ENCODE measurements at places on chromosomes 11 and 22. TPM values are rescaled to one million over a fixed set of nuclear protein-coding genes. Genes with fewer than 3 reads are reported as not detected.

- no peaks in the 10 kb centered on the region for H3K4me1 ChIP-seq
- no peaks in the 10 kb centered on the region for H3K27me3 ChIP-seq
- no peak for DNase-seq
- no peak overlapping the region for H3K27ac ChIP-seq
- H3K36me3 ChIP-seq = no peaks in the 10 kb centered on the region
- no peak overlapping the region for H3K4me3 ChIP-seq
Observed at GRCh38 chr11:69309631-69310280, 15.8 kb downstream of the MYEOV start.

GRCh38 chr11:2812371-2812991 is 73.1 kb downstream of the CDKN1C start:
- H3K27ac ChIP-seq = no peak overlapping the region
- H3K4me1 ChIP-seq = no peaks in the 10 kb centered on the region
- peak; percentile 50 for DNase-seq
- no peaks in the 10 kb centered on the region for H3K27me3 ChIP-seq
- no peak overlapping the region for H3K4me3 ChIP-seq
- H3K36me3 ChIP-seq = no peaks in the 10 kb centered on the region

DNA sequence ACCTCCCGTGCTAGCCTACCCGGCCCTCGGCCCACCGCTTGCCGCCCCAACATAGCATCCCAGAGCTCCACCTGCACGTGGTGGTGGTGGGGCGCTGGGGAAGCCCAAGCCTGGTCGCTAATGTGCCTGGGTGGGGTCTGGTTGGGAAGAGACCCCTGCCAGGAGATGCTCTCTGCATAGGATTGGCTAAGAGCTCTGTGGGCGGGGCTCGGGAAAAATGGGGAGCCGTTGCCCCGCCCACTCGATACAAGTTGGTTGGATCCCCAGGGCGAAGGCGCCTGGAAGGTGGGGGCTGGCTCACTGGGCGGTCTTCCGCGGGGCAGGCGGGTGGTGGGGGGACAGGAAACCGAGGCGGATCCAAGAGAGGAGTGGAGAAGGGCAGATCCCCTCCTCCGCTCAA is 7.6 kb downstream of the LRRC10B start:
- DNase-seq = peak; percentile 60
- H3K27ac ChIP-seq = no peak overlapping the region
- no peaks in the 10 kb centered on the region for H3K36me3 ChIP-seq
- no peaks in the 10 kb centered on the region for H3K27me3 ChIP-seq
- no peaks in the 10 kb centered on the region for H3K4me1 ChIP-seq

GRCh38 chr11:63779039-63779438 is 10.5 kb upstream of the ZFTA start:
- no peak overlapping the region for H3K4me3 ChIP-seq
- H3K4me1 ChIP-seq = no peaks in the 10 kb centered on the region
- no peaks in the 10 kb centered on the region for H3K36me3 ChIP-seq
- no peak overlapping the region for H3K27ac ChIP-seq

DNA sequence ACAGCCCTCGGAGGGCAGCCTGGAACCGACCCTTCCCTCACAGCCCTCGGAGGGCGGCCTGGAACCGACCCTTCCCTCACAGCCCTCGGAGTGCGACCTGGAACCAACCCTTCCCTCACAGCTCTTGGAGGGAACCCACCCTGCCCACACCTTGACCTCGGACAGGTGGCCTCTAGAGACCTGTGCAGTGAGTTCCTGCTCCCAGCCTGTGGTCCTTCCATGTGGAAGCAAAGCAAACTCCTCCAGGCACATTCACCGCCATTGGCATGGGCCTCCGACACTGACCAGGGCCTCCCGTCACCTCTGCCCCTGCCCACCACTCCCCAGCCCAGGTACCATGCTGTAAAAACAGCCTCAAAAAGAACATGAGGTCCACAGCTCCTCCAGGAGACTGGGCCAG is 272.1 kb downstream of the BRD1 start:
- H3K27ac ChIP-seq = no peak overlapping the region
- H3K27me3 ChIP-seq = no peaks in the 10 kb centered on the region
- peak; percentile 28 for DNase-seq
- no peak overlapping the region for H3K4me3 ChIP-seq

GRCh38 chr11:71247551-71248250 is 4.7 kb downstream of the SHANK2 start:
- DNase-seq = no peak
- H3K27ac ChIP-seq = no peak overlapping the region
- H3K4me3 ChIP-seq = no peak overlapping the region
- no peaks in the 10 kb centered on the region for H3K4me1 ChIP-seq
- no peaks in the 10 kb centered on the region for H3K36me3 ChIP-seq

- H3K27me3 ChIP-seq = no peaks in the 10 kb centered on the region
- no peaks in the 10 kb centered on the region for H3K36me3 ChIP-seq
- no peak for DNase-seq
- no peak overlapping the region for H3K4me3 ChIP-seq
- H3K4me1 ChIP-seq = no peaks in the 10 kb centered on the region
Observed at GRCh38 chr11:44456544-44457300, 108.7 kb upstream of the CD82 start.

DNA sequence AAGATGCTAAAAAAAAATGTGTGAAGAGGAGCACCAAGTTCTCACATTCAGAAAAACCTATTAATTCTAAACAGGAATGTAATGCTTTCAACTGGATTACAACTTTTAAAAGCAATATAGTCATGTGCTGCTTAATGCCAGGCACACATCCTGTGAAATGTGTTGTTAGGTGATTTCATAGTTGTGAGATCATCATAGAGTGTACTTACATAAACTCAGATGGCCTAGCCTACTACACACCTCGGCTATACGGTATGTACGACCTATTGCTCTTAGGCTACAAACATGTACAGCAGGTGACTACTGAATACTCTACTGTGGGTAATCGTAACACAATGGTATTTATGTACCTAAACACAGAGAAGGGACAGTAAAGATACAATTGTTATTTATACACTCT is 142.3 kb downstream of the RBFOX2 start:
- no peak overlapping the region for H3K27ac ChIP-seq
- no peak overlapping the region for H3K4me3 ChIP-seq
- no peak for DNase-seq
- H3K27me3 ChIP-seq = no peaks in the 10 kb centered on the region
- H3K36me3 ChIP-seq = no peaks in the 10 kb centered on the region

DNA sequence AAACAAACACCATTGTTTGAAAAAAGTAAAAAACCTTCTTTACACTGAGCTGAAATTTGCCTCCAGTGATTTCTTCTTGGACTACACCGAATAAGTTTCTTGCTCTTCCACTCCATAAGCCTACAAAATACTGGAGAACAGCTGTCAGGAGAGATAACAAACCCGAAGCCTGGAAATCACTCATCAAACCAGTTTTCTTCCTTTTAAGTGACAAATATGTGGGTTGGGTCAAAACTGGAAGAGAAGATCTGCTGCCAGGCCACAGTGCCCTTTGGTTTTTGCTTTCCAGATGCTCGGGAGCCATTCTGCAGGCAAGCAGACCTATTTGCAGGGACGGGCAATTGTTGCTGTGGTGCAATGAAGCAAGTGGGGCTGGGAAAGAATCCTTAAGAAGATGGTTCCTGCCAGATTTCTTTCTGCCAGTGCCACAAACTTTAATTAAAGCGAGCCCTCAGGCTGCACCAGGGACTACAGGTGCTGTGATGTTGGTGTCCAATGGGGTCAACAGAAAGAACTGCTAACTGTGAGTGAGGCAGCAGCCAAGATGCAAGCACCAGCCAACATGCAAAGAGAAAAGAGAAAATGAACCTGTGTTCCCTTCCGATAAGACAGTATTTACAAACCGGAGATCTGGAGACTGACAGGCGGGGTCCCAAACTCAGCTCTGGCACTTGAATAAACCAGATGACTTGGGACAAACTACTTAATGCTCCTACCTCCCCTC is 44.8 kb upstream of the SMCO4 start:
- no peak for DNase-seq
- no peaks in the 10 kb centered on the region for H3K27me3 ChIP-seq
- no peak overlapping the region for H3K4me3 ChIP-seq
- H3K36me3 ChIP-seq = no peaks in the 10 kb centered on the region

- no peak overlapping the region for H3K4me3 ChIP-seq
- H3K27me3 ChIP-seq = no peaks in the 10 kb centered on the region
- DNase-seq = peak; percentile 65
- no peak overlapping the region for H3K27ac ChIP-seq
- H3K4me1 ChIP-seq = no peaks in the 10 kb centered on the region
Observed at GRCh38 chr11:1271002-1271401, 38.4 kb downstream of the TOLLIP start.

GRCh38 chr11:4441515-4441914 is 7.6 kb upstream of the OR52K2 start:
- H3K4me3 ChIP-seq = no peak overlapping the region

GRCh38 chr11:120024586-120024985 is 113.3 kb downstream of the TRIM29 start:
- no peaks in the 10 kb centered on the region for H3K27me3 ChIP-seq
- H3K27ac ChIP-seq = no peak overlapping the region
- no peaks in the 10 kb centered on the region for H3K4me1 ChIP-seq
- H3K4me3 ChIP-seq = no peak overlapping the region

DNA sequence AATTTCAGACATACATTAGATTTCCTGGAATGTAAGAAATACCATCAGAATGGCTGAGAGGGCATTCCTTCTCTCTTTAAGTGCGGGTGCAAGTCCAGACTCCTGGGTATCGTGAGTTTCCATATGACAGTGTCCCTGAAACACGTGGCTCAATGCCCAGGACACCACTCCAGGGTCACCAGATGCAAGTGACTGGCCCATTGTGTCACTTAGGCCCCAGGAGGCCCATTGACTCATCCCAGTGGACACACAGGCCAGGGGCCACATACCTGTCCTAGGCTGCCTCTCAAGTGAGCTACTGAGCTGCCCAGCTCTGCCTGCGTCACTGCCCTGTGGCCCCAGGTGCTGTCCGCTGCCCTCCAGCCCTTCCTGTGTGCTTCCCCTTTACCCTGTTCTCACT is 18.5 kb downstream of the FBLN1 start:
- H3K4me3 ChIP-seq = no peak overlapping the region
- no peaks in the 10 kb centered on the region for H3K36me3 ChIP-seq
- DNase-seq = no peak
- H3K4me1 ChIP-seq = no peaks in the 10 kb centered on the region
- no peaks in the 10 kb centered on the region for H3K27me3 ChIP-seq

DNA sequence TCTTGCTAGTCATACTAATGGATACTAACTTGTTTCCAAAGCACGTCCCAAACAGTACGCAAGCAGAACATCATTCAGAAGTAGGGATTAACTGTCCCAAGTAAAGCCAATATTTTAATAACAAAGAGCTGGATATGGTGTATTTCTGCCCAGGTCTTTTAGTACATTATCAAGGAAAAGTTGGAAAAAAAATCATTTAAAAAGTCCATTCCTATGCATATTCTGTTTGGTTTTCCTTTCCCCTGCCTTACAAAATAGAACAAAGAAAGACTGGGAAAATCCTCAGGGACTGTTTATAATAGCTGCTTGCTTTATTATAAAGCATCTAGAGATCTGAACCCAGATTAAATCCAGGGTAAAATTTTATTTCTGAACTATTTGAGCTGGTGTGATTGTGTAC is 83.9 kb downstream of the UVRAG start:
- DNase-seq = no peak
- H3K4me3 ChIP-seq = no peak overlapping the region

GRCh38 chr11:71342116-71342515 is 89.7 kb upstream of the SHANK2 start:
- H3K27ac ChIP-seq = no peak overlapping the region
- no peak overlapping the region for H3K4me3 ChIP-seq
- H3K4me1 ChIP-seq = no peaks in the 10 kb centered on the region
- no peaks in the 10 kb centered on the region for H3K36me3 ChIP-seq
- DNase-seq = no peak

DNA sequence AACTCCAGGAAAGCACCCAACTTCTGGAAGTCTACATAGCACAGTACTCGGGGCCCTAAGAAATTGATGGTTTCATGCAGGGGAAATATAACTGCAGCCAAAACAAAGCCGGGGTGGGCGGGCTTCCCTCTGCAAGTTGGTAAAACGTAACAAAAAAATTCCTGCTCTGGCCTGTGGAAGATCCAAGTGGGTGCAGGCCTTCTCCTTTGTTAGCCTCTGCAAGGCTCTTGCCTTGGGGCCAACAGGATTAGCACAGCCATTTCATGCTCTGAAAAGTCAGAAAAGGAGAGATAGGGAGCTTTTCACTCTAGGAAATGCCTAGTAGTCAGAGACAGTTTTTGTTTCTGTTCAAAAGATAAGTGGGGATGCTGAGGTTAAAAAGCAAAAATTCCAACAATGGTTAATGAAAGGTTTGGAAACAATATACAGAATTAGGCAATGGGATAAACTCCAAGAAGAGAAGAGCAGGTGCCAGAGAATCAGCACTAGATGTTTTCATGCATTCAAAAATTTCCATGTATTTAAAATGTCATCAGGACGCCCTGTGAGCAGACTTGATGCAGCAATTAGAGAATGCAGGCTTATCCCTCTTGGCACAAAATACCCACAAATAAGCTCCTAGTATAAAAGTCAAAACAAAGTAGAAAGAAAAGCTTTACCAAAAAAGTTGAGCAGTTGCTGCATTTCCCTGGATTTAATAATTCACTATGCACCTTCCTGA is 72.3 kb upstream of the CHRM4 start:
- no peak overlapping the region for H3K27ac ChIP-seq
- no peaks in the 10 kb centered on the region for H3K36me3 ChIP-seq
- H3K4me3 ChIP-seq = no peak overlapping the region
- DNase-seq = no peak
- H3K27me3 ChIP-seq = no peaks in the 10 kb centered on the region

The ZNF143 gene
- 8.2 TPM for polyA plus RNA-seq

The KRTAP5-8 gene
- 0.46 TPM for polyA plus RNA-seq

The PRG3 gene
- polyA plus RNA-seq = not detected

The RASGRP2 gene
- polyA plus RNA-seq = 12.4 TPM

The RPS6KB2 gene
- 57.4 TPM for polyA plus RNA-seq

The CNIH2 gene
- 8.0 TPM for polyA plus RNA-seq

The SLC5A12 gene
- polyA plus RNA-seq = not detected

The IGSF9B gene
- polyA plus RNA-seq = 1.5 TPM

The TMEM45B gene
- polyA plus RNA-seq = 0.72 TPM

Measured in pancreas (tissue), 10 donors.